Left lung (tissue), 14 donors: ENCODE measurements at places on chromosomes 3 and 15. TPM values are rescaled to one million over a fixed set of nuclear protein-coding genes. Genes with fewer than 3 reads are reported as not detected.

GRCh38 chr3:140177943-140178342, 243.0 kb downstream of the CLSTN2 start:
- no peak overlapping the region for H3K27ac ChIP-seq
- no peak overlapping the region for H3K4me3 ChIP-seq
- H3K27me3 ChIP-seq: no peaks in the 10 kb centered on the region
- H3K4me1 ChIP-seq: no peaks in the 10 kb centered on the region
- no peaks in the 10 kb centered on the region for H3K36me3 ChIP-seq
- no peak for DNase-seq

FYCO1 gene
- total RNA-seq: 42.7 TPM

DNA sequence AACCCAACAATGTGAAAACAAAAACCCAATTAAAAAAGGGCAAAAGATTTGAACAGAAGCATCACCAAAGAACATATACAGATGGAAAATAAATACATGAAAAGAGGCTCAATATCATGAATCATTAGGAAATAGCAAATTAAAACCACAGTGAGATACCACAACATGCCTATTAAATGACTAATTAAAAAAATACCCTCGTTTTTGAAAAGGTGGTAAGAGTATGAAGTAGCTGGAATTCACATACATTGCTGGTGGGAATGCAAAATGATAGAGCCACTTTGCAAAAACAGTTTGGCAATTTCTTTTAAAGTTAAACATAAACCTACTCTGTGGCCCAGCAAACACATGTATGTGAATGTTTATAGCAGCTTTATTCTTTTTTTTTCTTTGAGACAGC, 75.8 kb downstream of the B3GNT5 start:
- H3K4me3 ChIP-seq: no peak overlapping the region
- DNase-seq: no peak
- no peak overlapping the region for H3K27ac ChIP-seq
- H3K4me1 ChIP-seq: no peaks in the 10 kb centered on the region
- no peaks in the 10 kb centered on the region for H3K27me3 ChIP-seq

- no peaks in the 10 kb centered on the region for H3K36me3 ChIP-seq
- H3K4me3 ChIP-seq: no peak overlapping the region
- no peaks in the 10 kb centered on the region for H3K4me1 ChIP-seq
- H3K27ac ChIP-seq: no peak overlapping the region
- no peaks in the 10 kb centered on the region for H3K27me3 ChIP-seq
- no peak for DNase-seq
Observed at GRCh38 chr15:78195735-78196201, 38.6 kb downstream of the ACSBG1 start.

GRCh38 chr3:127645371-127646015, 16.5 kb downstream of the PODXL2 start:
- no peaks in the 10 kb centered on the region for H3K27me3 ChIP-seq
- no peak overlapping the region for H3K4me3 ChIP-seq
- no peaks in the 10 kb centered on the region for H3K36me3 ChIP-seq
- no peaks in the 10 kb centered on the region for H3K4me1 ChIP-seq
- DNase-seq: no peak

- H3K4me1 ChIP-seq: no peaks in the 10 kb centered on the region
- H3K27me3 ChIP-seq: no peaks in the 10 kb centered on the region
- H3K36me3 ChIP-seq: no peaks in the 10 kb centered on the region
- no peak for DNase-seq
Observed at GRCh38 chr3:35448121-35448520, 191.2 kb upstream of the ARPP21 start.

GRCh38 chr3:22609139-22609538, 594.0 kb upstream of the UBE2E2 start:
- DNase-seq: no peak
- no peaks in the 10 kb centered on the region for H3K27me3 ChIP-seq
- no peak overlapping the region for H3K27ac ChIP-seq
- no peak overlapping the region for H3K4me3 ChIP-seq
- H3K36me3 ChIP-seq: no peaks in the 10 kb centered on the region

SHC4 gene
- 0.47 TPM for total RNA-seq

GRCh38 chr3:29332195-29332637, 51.3 kb downstream of the RBMS3 start:
- H3K4me3 ChIP-seq: no peak overlapping the region
- no peak overlapping the region for H3K27ac ChIP-seq
- H3K4me1 ChIP-seq: peaks cover 16% of the 10 kb centered on the region
- no peak for DNase-seq

PPIP5K1 gene
- total RNA-seq: 35.7 TPM

GRCh38 chr15:23912191-23912590, 225.1 kb upstream of the NDN start:
- H3K36me3 ChIP-seq: no peaks in the 10 kb centered on the region
- no peaks in the 10 kb centered on the region for H3K27me3 ChIP-seq
- no peak overlapping the region for H3K27ac ChIP-seq
- H3K4me1 ChIP-seq: no peaks in the 10 kb centered on the region
- no peak overlapping the region for H3K4me3 ChIP-seq
- DNase-seq: no peak

GRCh38 chr15:48710952-48711495, 65.5 kb upstream of the FBN1 start:
- no peaks in the 10 kb centered on the region for H3K4me1 ChIP-seq
- H3K27ac ChIP-seq: no peak overlapping the region
- no peak for DNase-seq
- no peak overlapping the region for H3K4me3 ChIP-seq

- no peaks in the 10 kb centered on the region for H3K36me3 ChIP-seq
- DNase-seq: no peak
- peaks cover 5% of the 10 kb centered on the region for H3K4me1 ChIP-seq
- H3K4me3 ChIP-seq: no peak overlapping the region
- no peak overlapping the region for H3K27ac ChIP-seq
Observed at GRCh38 chr3:149398296-149398695, 20.8 kb upstream of the TM4SF1 start.

GRCh38 chr15:44813231-44813630, 76.9 kb downstream of the TRIM69 start:
- H3K4me1 ChIP-seq: no peaks in the 10 kb centered on the region
- H3K27ac ChIP-seq: no peak overlapping the region
- H3K36me3 ChIP-seq: no peaks in the 10 kb centered on the region
- DNase-seq: no peak
- no peaks in the 10 kb centered on the region for H3K27me3 ChIP-seq

COL6A5 gene
- 0.93 TPM for total RNA-seq

GRCh38 chr3:16834214-16834613, 50.5 kb upstream of the PLCL2 start:
- no peaks in the 10 kb centered on the region for H3K27me3 ChIP-seq
- no peak for DNase-seq
- H3K36me3 ChIP-seq: no peaks in the 10 kb centered on the region
- H3K4me3 ChIP-seq: no peak overlapping the region
